ENCODE measurements at places on chromosomes 4 and X.

DNA sequence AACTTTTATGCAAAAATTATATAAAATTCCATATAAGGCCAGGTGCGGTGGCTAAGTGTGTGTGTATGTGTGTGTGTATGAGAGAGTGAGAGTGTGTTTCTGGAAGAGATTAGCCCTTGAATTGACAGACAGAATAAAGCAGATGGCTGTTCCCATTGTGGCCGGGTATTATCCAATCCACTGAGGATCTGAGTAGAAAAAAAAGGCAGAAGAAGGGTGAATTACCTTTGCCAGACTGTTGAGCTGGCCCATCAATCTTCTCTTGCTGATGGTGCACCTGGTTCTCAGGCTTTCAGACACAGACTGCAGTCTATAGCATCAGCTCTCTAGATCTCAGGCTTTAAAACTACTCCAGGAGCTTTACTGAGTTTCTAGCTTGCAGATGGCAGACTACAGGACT is 92.2 kb upstream of the SLIT2 start:
- DNase-seq, result no peak

DNA sequence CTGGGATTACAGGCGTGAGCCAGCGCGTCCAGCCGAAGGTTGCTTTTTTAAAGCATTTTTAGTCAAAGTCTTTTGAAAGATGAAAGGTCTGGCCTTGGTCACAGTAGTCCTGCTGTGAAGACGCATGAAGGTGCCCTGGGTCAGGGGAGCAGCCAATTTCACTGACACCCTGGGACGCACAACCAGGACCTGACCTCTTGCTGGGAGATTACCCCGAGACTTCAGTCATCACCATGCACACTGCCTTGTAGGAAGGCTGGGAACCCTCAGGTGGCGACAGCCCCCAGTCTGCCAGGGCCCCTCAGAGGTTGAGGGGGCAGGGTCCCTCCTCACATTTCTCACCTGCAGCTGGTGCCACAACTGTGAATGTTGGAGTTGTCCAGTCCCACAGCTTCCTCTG is 53.2 kb downstream of the CPLX1 start:
- no peak for DNase-seq

DNA sequence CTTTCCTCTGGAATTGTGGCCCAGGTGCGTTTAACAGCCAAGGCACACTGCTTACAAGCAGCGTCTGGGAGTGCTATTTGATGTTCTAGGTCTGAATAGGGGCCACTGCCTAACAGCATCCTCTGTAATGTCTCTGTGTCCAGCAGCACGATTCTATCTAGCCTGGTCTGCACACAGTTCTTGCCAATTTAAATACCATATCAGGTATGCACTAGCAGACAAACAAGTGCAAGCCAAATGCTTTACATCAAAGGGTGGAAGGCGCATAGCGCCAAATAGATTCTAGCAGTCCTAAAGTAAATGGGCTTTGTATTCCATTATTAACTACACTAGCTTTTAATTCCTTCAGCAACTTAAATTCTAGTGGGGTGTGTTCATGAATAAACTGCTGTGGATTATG is 15.8 kb upstream of the UGDH start:
- DNase-seq, result no peak

DNA sequence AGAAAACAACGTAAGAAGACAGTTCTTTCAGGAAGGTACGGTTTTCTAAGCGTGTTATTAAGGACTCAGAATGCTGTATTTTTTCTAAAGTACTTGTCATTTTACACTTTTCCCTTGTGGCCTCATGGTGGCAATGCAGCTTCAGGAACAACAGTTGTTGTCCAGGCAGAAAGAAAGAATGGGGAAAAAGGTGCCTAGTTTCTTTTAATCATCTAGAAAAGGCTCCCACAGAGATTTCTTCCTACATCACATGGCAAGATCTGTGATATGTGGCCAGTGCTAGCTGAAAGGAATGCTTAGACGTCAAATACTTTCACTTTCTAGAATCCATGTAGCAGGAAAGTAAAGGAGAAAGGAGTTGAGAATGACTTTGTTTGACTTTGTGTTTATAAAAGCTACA is 49.0 kb upstream of the TRAM1L1 start:
- no peak for DNase-seq

GRCh38 chr4:184100297-184100885 is 117.3 kb downstream of the ENPP6 start:
- DNase-seq, result peak; percentile 72

- DNase-seq, result no peak
Measured at GRCh38 chrX:11304829-11305228, 11.6 kb downstream of the AMELX start.

Measured in liver (tissue), 10 donors.